NCI-H1694 treated with DMSO at 0.1 percent for 48 hours (cell line): ENCODE measurements at places on chromosomes 2 and 18.

- DNase-seq: no peak
These were observed 1.2 kb downstream of the KCNG2 start for GRCh38 chr18:79798999-79799370.

DNA sequence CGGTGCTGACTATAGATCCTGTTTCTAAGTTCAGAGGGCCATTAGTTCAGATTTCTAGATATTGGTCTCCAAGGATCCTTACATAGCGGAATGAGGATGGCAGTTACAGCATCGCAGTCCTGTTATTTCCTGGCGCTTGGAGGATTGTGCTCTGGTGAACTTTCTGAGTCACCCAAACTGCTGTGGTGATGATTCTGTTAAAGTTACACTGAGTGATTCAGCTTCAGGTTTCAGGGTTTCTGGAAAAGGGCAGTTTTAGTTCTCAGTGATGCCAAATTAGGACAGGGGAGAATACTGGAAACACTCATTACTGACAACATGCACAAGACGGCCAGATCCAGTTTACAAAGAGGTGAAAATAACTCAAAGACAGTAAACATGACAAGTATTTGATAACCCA lies 52.1 kb upstream of the ANKRD62 start:
- no peak for DNase-seq

DNA sequence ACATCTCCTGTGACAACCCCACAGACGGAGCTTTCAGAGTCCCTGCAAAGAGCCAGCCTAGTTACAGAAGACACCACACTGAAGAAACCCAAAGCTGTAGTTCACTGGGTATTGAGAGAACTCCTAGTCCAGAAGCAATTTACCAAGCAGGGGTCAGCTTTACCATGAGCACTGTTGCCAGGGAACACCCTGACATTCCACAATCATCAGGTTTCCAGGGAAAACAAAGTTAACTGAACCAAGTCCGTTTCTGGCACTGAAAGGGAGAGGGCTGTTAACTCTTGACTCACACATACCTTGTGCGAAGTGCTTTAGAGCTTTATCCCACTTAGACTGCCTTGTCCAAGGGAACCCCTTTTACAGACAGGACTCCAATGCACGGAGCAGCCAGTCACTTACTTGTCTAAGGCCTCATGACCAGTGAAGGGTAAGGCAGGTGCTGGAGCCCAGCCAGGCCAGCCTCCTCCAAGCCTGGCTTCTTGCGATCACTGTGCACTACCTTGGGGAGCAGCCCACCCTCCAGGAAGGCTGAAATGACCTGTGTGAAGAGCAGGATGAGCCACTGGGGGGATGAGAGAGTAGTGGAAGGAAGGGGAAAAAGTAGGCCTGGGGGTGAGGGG lies 53.9 kb downstream of the REEP1 start:
- no peak for DNase-seq

DNA sequence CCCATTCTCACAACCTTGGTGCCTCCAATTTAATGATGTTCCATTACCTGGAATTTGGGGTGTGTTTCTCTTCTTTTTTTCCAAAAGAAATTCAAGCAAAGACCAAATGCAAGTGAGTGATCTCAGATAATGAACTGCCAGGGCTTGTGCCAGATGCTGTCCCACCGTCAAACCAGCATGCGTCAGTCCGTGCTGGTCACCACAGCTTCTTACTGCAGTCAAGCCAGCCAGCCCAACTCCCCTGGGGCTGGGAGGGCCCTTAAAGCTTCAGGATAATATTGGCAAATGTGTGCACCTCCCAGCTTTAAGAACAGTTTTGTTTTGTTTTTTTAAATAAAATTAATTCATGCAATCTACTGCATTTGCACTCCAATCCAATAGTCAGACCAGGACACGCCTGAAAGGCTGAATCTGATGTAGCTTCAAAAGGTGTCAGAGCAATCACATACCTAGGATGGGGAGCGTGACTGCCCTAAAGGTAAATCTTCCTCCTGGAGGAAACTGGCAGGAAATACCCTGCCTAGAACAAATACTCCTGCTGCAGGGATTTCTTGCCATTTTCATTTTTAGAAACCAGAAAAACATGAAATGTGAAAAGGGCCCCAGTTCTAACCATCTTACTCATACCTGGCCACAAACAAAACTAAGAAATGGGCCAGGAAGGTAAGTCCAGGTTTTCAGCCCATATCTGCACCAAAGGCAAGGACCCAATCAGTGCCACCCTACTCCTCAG lies 26.8 kb upstream of the SP3 start:
- no peak for DNase-seq

DNA sequence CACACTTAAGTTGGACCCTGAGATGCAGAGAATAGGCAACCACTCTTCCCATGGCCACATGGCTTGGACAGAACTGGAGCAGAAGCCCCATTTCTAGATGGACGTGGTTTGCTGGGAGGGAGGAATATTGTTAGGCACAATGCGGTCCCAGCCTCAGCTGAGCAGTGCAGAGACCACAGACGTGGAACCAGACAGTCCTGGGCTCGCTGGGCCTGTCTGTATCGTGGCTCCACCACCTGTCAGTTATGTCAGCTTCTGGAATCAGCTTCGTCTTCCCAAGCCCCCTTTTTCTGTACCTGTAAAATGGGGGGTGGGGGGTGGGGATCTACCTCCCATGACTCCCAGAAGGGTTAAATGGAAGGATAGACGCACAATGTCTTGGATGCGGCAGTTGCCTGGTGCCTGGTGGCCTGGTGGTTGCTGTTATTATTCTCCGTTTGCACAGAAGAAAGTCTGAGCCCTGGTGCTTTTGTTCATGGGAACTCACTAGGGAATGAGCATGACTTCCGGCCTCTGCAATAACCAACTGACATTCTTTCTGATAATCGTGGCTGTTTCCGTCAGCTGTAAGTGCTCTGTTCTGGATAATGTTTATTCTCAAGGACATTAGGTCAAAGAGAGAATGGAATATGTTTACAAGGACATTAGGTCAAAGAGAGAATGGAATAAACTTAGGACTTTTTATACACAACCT lies 31.4 kb downstream of the COLEC11 start:
- DNase-seq: no peak

DNA sequence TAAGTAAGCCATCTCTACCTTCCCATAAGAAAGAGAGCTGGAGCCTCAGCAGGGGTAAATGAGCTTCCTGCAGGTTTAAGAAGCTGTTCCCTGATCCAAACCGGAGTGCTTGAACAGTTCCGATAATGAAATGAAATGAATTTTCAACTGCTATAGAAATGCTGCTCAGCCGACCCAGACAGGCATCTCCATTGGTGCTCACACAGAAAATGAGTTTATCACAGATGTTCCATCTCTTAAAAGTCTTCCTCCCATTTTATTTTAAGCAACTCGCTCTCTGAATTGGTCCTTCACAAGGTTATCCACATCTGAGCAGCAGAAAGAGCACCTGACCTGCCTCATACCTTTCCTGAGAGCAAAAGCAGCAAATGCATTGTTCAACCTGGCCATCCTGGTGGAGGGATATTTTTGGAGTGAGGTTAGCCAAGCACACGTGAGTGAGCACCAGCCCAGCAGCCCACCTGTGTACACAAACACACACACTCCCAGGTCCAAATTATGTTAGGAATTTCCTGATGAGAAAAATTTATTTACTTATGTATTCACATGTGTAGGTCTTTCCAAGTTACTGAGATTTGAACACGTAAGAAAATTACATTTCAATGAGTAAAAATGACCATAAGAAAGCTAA lies 42.2 kb upstream of the CCDC68 start:
- no peak for DNase-seq

DNA sequence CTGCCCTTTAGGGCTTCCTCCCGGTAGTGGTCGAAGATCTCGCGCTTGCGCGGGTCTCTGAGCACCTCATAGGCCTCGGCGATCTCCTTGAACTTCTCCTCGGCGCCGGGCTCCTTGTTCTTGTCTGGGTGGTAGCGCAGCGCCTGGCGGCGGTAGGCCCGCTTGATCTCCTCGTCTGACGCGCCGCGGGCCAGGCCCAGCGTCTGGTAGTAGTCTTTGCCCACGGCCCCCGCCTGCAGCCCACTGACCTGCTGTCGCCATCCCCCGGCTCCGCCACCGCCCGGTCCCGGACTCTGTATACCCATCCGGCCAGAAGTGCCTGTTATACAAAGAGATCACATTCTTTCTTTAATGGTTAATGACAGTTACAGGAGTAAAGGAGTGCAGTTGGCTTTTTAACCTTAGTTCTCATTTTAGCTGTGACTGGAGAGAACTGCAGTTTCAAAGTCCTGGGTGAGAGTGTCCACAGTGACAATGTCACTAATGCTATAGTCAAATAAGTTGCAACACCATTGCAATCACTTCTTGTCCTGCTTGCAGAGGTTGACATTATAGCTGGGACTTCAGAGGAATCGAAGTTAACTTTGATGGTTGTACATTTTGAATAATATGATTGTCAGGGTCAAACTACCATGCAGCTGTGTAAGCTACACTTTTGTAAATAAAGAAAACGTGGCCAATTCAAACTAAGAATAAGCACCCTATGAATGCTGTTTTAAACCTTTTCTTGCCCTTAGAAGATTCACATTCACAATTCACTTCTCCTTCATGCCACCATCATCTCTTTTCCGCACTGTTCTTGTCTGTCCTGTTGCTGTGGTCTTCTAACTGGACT lies 35.3 kb upstream of the CAVIN2 start:
- no peak for DNase-seq

- no peak for DNase-seq
These were observed 313.7 kb downstream of the ZNF521 start for GRCh38 chr18:25038261-25038660.

- no peak for DNase-seq
These were observed 155.4 kb downstream of the ARL4C start for GRCh38 chr2:234341306-234341985.

DNA sequence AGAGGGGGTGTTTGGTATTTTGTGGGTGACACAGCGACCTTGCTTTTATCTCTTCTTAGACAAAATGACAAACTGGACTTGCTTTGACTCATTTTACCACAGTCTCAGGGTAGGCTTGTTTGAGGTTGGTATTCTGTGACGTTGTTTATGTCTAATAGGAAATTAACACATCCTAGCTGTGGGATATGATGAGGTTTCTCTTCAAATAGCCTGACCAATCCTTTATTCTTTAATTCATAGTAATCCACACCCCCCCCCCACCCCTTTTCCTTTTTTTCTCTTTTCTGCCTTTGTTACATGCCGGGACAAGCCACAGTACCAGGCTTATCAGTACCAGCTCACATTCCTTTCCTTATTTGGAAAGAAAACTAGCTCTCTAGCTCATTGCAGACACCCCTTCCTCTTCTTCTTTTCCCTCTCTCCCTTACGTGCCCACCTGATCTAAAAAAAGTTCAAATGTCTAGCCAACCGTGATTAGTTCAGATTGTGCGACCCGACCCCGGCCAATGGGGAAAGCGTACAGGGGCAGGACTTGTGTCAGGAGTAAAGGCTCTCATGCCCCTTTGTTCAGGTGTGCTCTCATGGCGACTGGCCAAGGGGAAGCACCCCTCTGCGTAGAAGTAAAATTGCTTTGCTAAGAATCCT lies 52.2 kb upstream of the PTPRM start:
- DNase-seq: no peak

DNA sequence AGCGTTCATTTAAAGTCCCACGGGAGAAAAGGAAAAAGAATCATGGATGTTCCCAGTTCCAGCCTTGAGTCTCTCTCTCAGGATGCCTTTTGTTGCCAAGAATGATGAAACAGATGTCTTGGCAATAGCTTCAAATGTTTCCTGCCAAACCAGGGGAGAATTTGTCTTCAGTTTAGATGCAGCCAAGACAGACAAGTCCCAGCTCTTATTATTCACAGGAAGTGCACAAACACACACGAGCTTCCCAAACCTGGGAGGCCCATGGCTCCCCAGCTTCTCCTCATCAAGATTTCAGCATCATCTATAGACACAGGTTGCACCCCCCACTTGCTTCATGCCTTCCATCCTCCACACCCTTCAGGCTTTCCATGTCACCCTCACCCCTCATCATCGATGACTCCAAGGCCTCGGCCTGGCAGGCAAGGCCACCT lies 45.9 kb downstream of the HS1BP3 start:
- DNase-seq: no peak

DNA sequence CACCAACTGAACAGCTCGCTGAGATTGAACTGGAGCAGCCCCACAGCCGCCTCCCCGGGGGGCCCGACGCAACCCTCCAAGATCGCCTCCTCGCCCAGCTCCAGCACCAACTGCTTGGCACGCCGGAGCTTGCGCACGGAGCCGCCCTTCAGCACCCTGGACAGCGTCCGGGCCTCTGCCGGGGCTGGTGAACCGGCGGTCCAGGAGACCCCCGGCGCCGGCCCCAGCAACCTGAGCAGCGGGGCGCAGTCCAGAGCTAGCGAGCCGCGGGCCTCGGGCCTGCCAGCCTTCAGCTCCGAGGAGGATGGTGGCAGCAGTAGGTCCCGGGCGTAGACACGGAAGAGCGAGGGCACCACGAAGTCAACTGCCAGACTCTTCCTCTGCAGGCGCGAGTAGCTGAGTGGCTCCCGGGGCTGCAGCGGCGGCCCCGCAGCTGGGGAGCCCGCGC lies 1.2 kb downstream of the ALK start:
- DNase-seq: no peak

- DNase-seq: no peak
These were observed 205.4 kb downstream of the KLHL29 start for GRCh38 chr2:23590241-23590869.

DNA sequence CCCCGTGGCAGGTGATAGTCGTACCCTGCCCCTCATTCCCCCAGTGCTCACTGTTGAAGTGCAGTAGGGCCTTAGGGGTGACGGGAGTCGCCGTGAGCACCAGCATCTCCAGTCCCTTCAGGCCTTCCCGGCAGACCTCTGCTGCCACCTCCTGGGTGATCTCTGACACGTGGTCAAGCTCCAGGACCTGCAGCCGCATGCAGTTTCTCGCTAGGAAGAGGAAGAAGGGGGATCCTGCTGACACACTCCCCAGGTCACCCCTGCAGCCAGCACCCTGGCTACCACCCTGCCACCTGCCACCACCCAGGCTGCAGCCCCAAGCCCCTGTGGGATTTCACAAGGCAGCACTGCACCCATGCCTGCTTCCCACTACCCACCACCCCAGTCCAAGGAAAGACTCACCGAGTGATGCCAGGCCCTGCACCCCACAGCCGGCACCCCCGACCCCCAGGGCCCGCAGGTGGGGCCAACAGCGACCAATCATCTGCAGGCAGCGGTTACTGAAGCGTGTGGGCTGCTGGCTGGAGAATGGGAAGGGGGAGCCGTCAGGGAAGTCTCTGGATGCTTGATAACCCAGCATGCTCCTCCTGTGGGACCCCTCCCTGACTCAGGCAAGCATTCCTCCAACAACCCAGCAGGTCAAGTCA lies 23.8 kb downstream of the FBXO41 start:
- DNase-seq: no peak

DNA sequence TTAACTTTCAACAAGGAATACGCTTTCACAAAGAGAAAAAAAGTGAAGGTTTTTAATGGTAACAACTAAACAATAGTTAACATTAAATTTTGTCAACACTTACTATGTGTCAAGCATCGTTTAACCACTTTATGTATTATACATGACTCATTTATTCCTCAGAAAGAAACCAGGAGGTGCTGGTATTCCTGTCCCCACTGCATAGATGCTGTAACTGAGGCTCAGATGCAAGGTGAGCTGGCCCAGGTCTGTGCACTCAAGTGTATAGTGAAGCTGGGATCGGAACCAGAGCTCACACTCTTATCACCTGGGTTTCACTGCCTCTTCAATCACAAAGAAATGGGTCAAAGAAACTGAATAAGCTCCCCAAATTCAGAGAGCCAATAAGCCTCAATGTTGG lies 16.5 kb downstream of the FBXO15 start:
- no peak for DNase-seq
